Heart right ventricle (tissue), 16 donors: ENCODE measurements at places on chromosomes 4 and X. TPM values are rescaled to one million over a fixed set of nuclear protein-coding genes. Genes with fewer than 3 reads are reported as not detected.

The DCK gene
- polyA plus RNA-seq, result 2.5 TPM

GRCh38 chr4:183449193-183449882 lies 4.9 kb downstream of the CDKN2AIP start:
- no peak for DNase-seq

DNA sequence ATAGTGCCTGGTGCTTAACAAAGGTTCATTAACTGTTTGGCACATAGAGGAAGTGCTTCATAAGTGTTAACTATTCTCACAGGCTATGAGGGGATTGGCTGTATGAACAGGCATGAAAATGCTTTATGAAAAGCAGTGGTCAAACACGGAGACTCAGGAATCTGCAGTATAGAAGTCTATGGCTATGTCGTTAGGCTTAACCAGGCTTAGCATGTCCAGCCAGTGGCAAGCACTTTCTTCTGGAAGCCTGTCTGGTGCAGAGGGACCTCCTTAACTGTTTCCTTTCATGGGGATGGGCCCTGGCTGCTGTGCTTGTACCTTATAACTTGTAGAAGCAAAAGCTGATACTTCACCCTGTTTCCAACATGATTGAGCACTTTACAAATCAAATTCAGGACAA lies 78.4 kb downstream of the PPEF2 start:
- DNase-seq, result no peak

The RAB33A gene
- 3.6 TPM for polyA plus RNA-seq

DNA sequence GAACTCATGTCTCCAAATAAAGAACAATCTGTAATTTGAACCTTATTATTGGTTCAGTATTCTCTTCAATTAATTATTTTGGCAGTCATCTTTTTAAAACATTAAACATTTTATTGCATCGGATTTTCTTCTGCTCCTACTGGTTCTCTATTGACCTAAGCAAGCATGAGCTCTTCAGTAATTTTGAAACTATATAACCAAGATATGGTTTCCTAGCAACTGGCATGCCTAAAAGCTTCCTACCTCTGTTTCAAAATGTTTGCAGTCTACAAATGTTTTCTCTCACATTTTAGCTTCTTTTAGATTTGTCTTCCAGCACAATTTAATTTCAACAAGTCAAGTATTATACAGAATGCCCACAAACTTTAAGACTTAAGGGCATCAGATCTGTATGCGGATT lies 371.3 kb downstream of the GPM6A start:
- DNase-seq, result no peak

GRCh38 chrX:21373637-21374162 lies 518 bp upstream of the CNKSR2 start:
- peak; percentile 37 for DNase-seq

The PPP2R2C gene
- 0.66 TPM for polyA plus RNA-seq

The SSX2 gene
- not detected for polyA plus RNA-seq

GRCh38 chr4:83636930-83637329 lies 101.0 kb downstream of the GPAT3 start:
- no peak for DNase-seq

DNA sequence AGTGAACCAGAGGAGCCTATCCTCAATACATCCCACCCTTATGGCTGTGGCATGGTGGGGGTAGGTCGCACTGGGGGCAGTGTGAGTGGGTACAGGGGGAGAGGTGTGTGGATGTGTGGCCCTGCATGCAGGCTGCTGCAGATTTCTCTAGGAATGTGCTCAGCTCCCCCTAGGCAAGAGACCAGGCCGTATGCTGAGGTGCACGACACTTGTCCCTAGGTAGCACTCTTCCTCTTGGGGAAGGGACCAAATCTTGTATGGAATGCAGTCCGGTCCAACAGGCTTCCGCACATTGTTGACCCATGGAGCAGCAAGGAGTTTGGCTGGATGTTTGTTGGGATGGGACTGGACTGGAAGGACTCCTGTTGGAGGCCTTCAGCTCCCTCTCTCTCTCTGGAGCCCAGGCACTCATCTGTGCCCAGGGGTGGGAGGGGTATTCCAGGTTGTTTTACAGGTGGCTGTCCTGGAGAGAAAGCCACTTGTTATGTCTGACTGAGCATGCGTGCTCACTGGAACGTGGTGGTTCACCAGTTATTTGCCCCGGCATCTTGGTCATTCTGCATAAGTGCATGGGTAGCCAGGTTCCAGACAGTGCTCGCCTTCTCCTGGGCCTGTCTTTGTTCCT lies 55.1 kb downstream of the NBDY start:
- DNase-seq, result no peak

- DNase-seq, result peak; percentile 3
These were observed 25.6 kb downstream of the FLNA start for GRCh38 chrX:154348646-154349358.

- no peak for DNase-seq
These were observed 97.7 kb downstream of the EFHC2 start for GRCh38 chrX:44245733-44246132.

The PIR gene
- polyA plus RNA-seq, result 8.6 TPM

The ARHGAP24 gene
- polyA plus RNA-seq, result 6.7 TPM

DNA sequence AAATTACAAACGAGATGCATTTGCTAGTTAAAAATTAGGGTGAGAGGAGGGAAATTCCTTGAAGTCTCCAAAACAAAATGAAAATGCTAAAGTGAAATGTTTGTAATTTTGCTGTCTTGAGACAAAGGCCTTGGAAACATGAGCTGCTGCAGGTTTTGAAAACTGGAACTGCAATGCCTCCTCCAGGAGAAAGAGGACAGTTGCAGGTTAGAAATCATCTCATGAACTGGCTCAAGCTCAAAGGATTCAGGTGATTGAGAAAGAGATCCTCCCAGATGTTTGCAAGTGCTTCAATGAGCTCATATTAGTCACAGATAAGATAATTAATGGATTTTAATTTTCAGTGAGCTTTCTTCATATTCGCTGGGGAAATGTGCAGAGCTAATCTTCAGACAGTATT lies 32.4 kb downstream of the SMPX start:
- no peak for DNase-seq

DNA sequence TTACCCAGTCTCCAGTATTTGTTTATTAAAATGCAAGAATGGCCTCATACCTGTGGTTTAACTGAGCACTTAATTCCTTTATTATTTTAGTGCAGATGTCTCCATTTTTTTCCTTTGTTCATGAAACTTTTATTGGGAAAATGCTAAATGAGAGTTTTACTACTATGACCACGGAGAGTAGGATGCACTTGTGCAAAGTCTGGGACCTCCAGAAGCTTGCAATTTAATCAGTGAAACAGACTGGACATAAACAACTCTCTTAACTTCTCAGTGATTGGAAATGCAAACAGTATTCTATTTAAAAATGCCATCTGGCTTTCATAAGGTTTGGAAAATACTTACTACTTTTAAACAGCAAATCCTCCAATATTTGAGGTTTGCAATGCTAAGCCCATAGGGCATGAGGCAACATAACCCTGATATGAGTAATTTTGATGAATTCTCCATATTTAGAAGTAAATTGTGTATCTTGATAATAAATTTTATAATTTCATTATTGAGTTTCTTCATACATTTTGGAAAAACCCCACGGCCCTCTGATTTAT lies 718.7 kb upstream of the MAGEB2 start:
- no peak for DNase-seq

DNA sequence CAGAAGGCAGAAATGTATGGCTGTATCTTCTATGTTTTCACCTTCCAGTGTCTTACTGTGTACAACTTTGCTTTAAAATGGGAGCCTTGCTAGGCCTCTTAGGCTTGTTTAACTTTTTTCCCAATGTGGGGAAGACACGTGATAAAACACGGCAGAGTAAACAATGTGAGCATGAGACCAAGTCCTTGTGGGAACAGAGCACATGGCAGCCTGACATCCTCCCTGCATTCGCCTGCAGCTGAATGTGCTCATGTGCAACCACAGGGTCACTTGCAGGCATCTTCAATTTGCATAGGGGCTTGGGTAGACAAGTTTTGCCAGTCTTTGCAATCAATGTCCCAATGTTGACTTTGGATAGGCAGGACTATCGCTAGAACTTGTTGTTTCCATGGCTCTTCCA lies 91.8 kb downstream of the CCNG2 start:
- no peak for DNase-seq

The LSM6 gene
- 9.9 TPM for polyA plus RNA-seq

The TRPC3 gene
- polyA plus RNA-seq, result not detected

GRCh38 chr4:48022192-48022799 lies 5.7 kb downstream of the NIPAL1 start:
- DNase-seq, result no peak

GRCh38 chr4:37953620-37954293 lies 6.4 kb upstream of the PTTG2 start:
- no peak for DNase-seq

DNA sequence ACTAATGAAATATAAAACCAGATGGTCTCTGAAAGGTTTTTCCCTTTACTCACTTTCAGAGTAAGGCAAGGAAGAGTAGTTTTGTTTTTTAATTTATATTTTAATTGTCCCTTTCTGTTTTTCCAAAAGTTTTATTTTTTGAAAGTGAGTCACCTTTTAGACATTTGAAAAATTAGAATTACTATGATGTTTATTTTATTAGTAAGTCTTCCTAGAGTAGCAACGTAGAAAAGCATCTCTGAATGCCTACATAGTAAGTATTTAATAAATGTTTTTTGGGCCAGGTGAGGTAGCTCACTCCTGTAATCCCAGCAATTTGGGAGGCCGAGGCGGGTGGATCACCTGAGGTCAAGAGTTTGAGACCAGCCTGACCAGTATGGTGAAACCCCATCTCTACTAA lies 51.1 kb downstream of the TET2 start:
- DNase-seq, result no peak

- DNase-seq, result no peak
These were observed 31.5 kb downstream of the DHRSX start for GRCh38 chrX:2469196-2469685.

GRCh38 chr4:88659055-88659889 lies 38.4 kb downstream of the NAP1L5 start:
- DNase-seq, result peak; percentile 46

- DNase-seq, result no peak
These were observed 72.7 kb downstream of the AFF2 start for GRCh38 chrX:148573119-148573518.

- DNase-seq, result no peak
These were observed 56.7 kb downstream of the FNIP2 start for GRCh38 chr4:158825433-158826036.

The REELD1 gene
- polyA plus RNA-seq, result 1.4 TPM

GRCh38 chr4:158285429-158286216 lies 75.3 kb downstream of the TMEM144 start:
- no peak for DNase-seq

DNA sequence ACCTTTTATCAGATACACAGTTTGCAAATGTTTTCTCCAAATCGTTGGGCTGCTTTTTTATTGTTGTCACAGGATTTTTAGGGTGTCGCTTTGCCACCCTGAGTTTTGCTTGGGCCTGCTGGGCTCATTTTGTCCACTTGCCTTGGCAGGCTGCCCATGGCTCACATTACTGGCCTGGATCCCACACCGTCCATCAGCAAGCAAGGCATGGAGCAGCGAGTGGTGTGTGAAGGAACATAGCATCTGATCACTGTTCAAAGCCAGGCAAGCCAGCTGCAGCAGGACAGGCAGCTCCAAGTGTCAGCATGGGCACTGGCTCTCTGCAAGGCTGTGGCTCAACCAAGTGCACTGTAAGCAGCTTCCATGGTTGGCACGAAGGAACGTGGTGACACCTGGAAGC lies 261.4 kb upstream of the TECRL start:
- no peak for DNase-seq

The PLAC1 gene
- polyA plus RNA-seq, result not detected

The XK gene
- polyA plus RNA-seq, result 1.8 TPM

The SLC6A14 gene
- not detected for polyA plus RNA-seq

DNA sequence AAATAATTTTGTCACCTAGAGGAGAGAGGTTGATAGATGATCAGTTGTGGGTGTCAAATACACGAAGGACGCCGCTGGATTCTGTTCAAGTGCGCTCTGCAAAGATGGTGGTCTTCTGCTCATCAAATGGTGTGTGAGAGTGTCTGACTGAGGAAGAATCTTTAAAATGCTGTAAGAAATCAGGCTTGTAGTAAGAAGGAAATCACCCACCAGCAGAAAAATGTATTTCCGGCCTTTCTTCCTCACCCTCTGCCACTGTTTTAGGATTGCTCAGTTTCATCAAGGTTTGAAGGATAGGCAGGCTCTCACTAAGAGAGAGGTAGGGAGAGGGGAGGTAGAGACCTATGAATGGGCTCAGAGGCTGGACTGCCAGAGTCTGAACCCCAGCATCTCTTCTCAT lies 28.7 kb downstream of the RHOH start:
- no peak for DNase-seq

GRCh38 chrX:107521877-107522586 lies 72.6 kb downstream of the FRMPD3 start:
- no peak for DNase-seq

DNA sequence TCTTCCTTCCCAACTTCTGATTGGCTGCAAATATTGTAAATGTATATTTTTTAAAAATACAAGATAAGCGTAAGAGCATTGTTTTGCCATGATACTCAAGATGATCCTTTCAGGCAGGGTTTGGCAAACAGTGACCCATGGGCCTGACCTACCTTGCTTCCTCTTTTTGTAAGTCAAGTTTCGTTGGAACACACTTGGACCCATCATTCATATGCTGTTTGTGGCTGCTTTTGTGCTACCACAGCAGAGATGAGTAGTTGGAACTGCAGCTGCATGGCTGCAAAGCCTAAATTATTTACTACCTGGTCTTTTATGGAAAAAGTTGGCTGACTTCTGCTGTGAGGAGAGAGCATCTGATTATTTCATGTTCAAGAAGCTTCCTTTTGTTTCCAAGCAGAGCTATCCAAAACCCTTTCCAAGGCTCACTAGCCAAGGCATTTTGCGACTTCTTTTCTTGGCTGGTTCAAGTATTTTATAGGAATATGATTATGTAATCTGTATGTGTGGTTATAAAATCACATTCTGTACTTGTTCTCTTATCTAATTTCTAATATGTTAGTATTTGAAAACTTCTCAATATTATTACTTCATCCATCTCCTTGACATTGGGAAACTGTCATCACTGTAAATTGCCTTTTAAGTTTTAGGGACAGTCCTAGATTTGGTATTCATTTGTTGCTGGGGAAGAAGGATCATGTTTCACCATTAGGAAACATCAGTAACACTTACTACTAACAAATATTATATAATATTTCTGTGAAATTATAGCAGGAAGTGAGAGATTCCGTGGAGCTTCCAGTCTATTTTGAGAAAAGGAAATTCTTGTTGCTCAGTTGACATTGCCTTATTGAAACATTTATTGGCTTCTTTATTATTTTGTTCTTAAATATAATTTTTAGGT lies 109.2 kb downstream of the ARHGAP10 start:
- no peak for DNase-seq

- no peak for DNase-seq
These were observed 1476.1 kb upstream of the TENM3 start for GRCh38 chr4:180766944-180767729.

DNA sequence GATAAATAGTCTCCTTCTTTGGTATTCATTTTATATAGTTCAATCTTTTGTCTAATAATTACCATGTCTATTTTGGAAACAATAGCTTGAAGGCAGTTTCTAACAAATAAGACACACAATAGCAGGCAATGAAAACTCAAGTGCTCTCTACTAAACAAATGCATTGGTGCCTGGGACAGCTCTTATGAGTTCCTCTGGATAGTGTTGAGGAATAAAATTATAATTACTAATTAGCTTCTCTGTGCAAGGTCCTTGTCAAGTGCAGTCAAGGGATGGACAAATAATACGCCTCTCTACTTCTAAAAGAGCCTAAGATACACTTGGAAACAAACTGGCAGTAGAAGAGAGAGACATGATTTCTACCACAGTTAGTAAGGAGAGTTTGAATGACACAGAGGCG lies 229.0 kb upstream of the GLRA2 start:
- no peak for DNase-seq

GRCh38 chrX:117751155-117751554 lies 365.5 kb downstream of the KLHL13 start:
- no peak for DNase-seq
